ENCODE measurements at places on chromosomes 2 and 18.
A peak's percentile ranks its signal among the peaks of the same experiment; 100 is the strongest.

GRCh38 chr18:69887256-69887655 is 60.4 kb downstream of the CD226 start:
- no peak for DNase-seq

DNA sequence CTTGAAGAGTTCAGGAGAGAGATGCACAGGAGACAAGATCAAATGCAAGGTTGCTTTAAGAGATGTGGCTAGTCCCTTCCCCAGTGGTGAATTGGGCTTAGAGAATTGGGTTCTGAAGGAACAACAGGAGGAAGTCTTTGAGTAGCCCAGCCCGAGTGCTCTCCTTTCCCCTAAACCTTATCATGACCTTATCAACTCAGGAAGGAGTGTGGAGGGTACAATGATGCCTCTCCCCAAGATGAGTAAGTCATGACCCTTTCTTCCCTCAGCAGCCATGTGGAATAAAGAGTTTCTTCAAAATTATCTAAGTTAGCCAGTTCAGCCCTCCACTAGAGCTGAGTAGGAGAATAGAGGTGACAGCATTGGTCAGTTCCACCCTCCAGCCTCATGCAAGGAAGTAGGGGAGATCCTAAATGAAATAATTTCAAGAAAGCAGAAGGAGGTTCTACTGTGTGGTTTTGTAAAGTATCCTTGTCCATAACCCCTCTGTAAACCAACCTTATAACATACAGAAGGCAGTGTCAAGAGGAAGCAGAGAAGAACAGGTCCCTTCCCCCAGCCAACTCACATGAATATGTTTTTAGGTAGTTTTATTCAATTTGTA is 88.4 kb downstream of the ARHGAP15 start:
- DNase-seq = peak; percentile 56

DNA sequence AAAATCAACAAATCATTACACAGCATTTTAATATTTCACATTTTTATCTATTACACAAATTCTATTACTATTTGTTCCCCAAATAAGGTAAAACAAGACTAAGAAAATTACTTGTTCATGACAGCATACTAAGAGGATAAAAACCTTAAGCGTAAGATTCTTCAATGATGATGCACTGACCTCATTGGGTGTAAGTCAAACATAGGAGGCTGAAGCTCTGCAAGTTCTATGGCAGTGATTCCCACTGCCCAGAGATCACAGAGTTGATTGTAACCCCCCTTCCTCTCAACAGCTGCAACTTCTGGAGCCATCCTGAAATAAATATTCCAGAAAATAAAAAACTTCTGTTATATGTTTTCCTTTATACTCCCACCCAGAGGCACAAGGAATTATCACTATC is 82.2 kb upstream of the CDKL4 start:
- DNase-seq = no peak

DNA sequence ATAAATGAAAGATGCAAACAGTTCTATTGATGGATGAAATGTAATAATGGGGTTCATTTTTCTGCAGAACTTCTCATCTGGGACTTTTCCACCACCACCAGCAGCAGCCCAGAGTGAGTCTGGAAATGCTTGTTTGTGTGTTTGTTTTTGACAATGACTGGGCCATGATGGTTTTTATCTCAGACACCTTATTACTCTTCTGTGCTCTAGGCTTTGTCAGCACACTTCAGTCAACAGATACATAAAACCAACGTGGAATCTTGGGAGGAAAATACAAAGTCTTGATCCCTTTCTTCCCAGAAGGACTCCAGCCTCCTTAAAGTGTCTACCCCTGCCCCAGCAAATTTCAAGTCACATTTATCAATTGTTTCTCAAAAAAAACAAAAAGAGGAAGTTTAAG is 134.0 kb downstream of the MREG start:
- no peak for DNase-seq

GRCh38 chr18:69935319-69936190 is 12.1 kb downstream of the CD226 start:
- peak; percentile 78 for DNase-seq

- no peak for DNase-seq
Measured at GRCh38 chr2:236093134-236093533, 75.1 kb downstream of the GBX2 start.

GRCh38 chr18:11004294-11004693 is 145.1 kb downstream of the PIEZO2 start:
- DNase-seq = no peak

DNA sequence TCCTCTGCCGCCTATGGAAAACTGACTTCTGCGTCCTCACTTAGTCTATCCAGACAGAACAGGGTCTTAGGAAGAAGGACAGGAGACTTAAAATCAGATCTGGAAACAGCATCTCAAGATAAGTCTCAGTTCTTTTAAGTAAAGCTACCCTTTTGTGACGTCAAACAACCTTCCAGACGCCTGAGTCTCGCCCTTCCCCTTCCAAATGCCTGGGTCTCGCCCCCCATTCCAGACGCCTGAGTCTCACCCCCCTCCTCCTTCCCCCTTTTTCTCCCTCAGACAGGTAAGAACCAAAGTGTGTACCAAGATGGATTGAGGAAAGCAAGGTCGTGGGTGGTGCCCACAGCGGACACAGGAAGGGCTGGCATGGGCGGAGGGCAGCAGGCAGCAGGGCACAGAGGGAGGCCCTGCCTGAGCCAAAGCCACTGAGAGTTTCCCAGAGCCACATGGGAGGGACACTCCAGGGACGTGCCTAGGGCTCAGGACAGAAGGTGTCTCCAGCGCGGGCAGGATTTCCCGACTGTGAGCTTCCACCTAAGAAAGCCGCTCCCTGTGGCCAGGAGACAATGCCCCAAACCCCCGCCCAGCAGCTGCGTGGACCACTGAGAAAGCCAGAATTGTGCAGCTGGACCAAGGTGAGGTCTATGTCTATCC is 51.3 kb downstream of the ANKMY1 start:
- no peak for DNase-seq

GRCh38 chr2:28941008-28941407 is 40.1 kb upstream of the TOGARAM2 start:
- no peak for DNase-seq

- DNase-seq = no peak
Measured at GRCh38 chr2:42823744-42824453, 31.5 kb upstream of the HAAO start.

DNA sequence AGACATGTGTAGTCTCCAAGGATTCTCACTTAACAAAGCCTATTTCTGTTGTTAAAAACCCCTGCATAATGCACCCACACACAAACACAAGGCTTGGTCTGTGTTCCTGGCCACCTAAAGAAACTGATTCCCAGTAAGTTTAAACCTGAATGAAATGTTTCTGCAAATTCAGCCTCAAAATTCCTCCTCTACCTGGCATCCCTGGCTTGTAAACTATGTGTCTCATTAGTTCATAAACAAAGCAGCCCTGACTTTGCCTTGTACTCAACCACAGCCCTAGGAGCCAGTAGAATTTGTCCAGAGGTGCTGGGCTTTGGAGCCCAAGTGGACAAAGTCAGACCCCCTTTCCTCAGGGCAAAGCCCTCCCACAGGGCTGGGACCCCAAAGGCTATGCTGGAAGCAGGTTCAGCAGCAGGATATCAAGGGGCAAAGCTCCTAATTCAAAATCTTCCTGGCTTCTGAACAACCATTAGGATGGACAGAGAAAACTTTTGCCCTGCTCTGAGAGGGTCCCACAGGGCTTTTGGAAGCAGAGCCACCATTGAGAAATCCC is 2.6 kb upstream of the HOXD13 start:
- no peak for DNase-seq

- no peak for DNase-seq
Measured at GRCh38 chr2:29705616-29706015, 215.8 kb downstream of the ALK start.

DNA sequence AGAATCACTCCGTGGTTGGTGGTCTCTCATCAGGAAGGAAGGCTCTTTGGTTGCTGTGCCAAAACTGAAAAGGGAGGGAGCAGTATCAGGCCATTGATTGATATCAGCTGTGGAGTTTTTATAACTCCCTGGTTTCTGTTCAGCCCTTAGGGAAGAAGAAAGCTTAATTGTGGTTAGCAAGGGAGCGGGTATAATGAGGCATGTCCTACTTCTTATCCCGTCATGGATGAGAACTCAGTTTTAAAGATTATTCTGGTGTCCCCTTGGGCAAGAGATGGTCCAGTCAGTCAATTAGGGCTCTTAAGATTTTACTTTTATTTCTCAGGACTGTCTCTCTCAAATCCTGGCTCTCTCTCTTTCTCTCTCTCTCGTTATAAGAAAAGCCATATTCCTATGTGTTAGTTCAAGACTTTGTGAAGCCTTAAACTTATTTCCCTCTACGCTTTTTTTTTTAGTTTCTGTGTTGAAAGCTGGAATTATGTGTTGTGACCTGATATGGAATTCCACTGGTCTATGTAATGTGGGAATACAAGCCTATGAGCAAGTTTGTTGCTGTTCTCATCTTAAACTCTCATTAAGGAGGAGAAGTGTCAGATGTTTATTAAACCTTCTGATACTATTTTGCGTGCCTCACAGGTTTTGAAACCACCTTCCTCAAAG is 514.0 kb upstream of the CDH2 start:
- no peak for DNase-seq

DNA sequence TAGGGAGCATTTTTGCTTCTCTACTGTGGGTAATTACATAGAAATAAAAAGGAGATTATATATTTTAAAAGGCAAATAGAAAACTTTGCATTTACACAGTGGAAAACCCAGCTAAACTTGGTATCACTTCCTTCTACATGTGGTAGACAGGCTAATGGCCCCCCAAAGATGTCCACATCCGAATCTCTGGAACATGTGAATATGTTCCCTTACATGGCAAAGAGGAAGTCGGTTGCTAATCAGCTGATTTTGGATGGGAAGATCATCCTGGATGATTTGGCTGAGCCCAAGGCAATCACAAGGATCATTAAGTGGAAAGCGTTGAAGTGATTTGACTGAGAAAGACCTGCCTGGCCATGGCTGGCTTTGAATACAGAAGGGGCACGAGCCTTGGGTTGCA is 26.2 kb downstream of the CREG2 start:
- DNase-seq = peak; percentile 57

DNA sequence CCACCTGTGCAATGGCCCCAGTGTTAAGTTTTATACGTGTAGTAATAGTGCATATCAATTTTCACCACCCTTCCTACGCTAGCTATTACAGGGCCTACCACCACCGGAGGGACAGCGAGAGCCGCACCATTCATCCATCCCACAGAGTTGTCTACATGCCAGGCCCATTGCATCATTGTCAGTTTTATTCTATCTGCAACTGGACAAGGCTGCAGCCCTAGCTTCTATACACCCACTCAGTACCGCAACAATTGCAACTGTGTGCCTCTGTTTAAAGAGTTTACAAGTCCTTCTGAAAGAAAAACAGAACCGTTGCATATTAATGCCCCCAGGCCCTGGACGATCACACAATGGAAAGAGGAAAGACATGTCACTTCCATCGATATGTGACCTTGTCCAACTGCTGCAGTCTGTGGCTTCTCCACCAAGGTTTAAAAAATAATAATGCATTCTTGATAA is 58.6 kb downstream of the ZEB2 start:
- no peak for DNase-seq

GRCh38 chr18:58139459-58140386 is 95.7 kb downstream of the NEDD4L start:
- no peak for DNase-seq

DNA sequence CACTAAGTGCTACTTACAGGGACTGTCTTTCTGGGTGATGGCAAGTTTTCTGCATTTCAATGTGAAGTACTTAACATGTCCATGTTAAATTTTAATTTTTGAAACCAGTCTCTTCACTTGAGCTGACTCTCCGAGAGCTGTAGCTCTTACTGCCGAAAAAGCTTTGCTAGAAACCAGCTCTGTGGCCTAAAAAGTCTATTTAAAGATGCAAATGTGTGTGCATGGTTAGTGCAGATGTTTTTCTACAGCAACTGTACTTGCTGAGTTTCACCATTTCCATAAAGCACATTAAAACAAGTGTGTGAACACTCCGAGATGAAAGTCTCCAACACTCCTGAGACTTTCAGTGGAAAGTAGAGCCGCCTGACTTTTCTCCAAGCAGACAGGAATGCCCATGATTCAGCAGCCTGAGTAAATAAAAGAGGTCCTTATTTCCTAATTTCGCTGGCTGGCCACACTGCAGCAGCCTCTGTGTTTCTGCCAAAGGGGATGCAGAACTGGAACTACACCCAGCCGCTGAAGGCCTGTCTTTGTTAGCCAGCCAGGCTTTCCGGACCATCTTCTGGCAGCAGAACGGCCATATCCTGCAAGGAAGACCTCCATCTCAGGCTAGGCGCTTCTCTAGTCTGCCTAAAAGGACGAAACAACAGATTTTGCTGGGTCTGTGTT is 121.2 kb downstream of the ZNF521 start:
- peak; percentile 59 for DNase-seq

DNA sequence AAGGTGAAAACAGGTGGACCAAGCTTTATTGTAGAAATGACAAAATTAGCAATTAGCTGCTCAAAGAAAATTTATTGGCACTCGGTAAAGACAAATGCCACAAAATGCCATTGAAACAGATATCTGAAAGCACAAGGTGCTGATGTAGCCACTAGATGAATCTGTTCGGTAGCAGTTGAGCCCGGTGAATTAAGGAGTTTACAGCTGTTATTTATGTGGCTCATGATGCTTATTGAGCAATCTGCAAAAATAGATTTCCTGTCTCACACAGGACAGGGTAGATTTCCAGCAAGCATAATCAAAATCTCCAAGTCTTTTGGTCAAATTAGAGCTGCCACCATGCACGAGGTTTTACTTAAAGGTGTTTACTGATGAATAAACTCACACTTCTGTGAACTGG is 182.2 kb downstream of the PPP1R1C start:
- DNase-seq = no peak

- DNase-seq = no peak
Measured at GRCh38 chr2:195407783-195408182, 249.2 kb upstream of the SLC39A10 start.

GRCh38 chr18:55908901-55909366 is 320.9 kb upstream of the TCF4 start:
- DNase-seq = no peak

GRCh38 chr2:127415593-127416505 is 2.4 kb upstream of the PROC start:
- peak; percentile 82 for DNase-seq

GRCh38 chr2:164449706-164450105 is 171.6 kb downstream of the GRB14 start:
- no peak for DNase-seq

DNA sequence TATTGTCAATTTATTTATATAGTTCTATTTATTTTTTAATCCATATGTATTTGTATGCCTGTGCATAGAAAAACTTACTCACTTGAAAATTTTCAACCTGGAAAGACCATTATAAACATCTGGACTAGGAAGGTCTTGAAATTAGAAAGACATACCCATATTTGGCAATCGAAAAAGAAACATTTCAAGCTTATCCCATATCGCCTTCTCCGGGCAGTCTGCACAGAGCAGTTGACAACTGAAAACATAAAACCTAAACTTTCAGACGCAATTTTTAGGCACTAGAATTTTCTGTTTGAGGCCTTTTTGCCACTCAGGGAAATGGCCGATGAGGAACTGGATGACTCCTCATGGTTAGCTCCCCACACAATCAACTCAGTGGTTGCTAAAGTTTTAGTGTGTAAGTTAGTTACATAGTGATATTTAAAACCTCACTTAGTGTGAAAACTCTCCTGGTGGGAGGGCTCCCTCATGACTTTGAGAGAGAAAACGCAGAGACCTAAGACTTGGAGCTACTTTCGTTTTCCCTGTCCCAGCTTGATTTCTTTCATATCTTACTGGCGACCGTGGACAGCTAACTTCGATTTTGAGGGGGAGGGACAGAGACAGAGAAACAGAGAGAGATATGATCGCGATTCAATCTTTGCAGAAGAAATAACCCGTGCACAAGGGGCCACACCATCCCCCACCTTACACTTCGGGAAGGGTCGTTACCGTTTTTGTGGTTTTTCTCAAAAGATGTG is 3.2 kb upstream of the HOXD12 start:
- peak; percentile 43 for DNase-seq
